ENCODE measurements at places on chromosomes 2 and 18.
A peak's percentile ranks its signal among the peaks of the same experiment; 100 is the strongest.

GRCh38 chr18:34738175-34738894 is 28.2 kb downstream of the DTNA start:
- no peak for DNase-seq

- peak; percentile 33 for DNase-seq
Measured at GRCh38 chr2:189412330-189412953, 28.8 kb upstream of the WDR75 start.

DNA sequence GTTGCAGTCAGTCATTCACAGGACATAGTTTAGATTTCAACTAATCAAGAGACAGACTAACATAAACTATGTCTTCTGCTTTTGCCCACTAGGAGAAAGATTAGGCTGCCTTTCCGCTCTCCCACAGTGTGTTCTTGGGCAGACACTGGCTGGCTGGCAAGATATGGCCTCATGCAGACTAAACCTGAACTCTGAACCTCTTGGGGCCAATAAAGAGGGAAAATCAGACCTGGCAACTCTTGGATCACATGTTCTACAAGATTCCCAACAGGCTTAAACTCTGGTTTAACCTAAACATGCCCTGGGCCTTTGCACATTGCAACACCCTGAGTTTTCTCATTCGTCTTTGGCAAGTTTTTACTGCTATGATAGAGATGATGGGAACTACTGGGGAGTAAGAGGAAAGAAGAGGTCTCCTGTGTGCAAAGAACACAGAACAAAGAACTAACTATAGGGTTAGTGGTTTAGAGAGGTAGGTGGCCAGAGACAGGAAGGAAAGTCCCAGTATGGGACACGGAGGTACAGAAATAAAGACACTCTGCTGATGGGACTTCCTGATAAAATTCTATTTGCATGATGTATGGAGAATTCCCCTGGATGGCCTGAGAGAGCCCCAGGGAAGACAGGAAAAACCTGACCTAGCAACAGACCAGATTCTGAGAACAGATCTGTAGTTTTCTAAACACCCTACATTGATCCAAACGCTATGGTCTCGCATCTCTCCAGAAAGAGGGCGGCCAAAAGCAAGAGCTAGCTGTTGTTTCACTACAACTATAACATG is 2.0 kb upstream of the ATRAID start:
- DNase-seq = no peak

- DNase-seq = peak; percentile 32
Measured at GRCh38 chr2:135744760-135745314, 3.2 kb downstream of the UBXN4 start.

GRCh38 chr2:170277951-170278350 is 100.0 kb downstream of the MYO3B start:
- no peak for DNase-seq

GRCh38 chr2:45264227-45265225 is 255.3 kb upstream of the SIX2 start:
- DNase-seq = no peak

GRCh38 chr2:62382122-62382521 is 123.9 kb downstream of the TMEM17 start:
- no peak for DNase-seq

GRCh38 chr2:170170281-170171040 is 7.5 kb upstream of the MYO3B start:
- no peak for DNase-seq

DNA sequence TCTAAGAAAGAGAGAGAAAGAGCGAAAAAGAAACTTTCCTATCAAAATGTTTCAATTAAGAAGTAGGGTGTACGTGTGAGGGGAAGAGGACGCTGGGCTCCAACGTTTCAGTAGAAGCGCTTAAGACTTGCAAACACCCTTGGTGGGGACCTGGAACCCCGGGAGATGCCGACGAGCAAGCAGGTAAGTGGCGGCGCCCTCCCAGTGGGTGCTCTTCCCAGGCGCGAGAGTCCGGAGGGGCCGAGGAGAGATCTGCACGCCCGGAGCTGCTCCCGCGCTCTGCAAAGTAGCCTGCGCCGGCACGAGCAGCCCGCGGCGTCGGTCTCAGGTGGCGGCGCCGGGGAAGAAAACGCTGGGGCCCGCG is 678 bp upstream of the OTX1 start:
- peak; percentile 24 for DNase-seq

DNA sequence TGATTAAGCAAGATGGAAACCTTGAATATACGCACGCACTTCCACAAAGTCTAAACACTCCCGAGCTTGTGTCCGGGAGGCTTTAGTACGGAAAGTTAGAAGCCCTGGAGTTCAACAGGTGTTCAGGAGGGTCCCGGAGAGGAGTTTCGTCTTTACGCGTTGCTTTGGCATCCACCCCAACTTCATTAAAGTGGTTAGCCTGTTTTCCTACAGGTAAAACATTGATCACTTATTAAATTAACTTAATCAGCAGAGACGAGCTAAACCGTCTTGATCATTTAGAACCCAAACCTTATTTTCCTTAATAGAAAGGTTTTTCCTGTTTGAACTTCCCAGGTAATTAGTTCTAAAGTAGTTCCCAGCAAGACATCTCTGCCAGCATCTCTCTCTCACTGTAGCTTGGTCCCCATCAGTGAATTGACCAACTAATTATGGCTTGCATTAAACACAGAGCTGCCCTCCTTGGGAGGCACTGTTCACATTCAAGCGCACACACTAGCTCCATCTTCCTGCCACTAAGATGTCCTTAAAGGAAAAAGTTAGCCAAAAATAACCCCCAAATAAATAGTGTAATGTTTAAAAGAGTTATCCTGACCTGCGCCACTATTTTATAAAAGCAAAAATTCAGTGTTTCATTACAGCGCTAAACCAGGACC is 1.4 kb downstream of the NPAS2 start:
- DNase-seq = no peak

DNA sequence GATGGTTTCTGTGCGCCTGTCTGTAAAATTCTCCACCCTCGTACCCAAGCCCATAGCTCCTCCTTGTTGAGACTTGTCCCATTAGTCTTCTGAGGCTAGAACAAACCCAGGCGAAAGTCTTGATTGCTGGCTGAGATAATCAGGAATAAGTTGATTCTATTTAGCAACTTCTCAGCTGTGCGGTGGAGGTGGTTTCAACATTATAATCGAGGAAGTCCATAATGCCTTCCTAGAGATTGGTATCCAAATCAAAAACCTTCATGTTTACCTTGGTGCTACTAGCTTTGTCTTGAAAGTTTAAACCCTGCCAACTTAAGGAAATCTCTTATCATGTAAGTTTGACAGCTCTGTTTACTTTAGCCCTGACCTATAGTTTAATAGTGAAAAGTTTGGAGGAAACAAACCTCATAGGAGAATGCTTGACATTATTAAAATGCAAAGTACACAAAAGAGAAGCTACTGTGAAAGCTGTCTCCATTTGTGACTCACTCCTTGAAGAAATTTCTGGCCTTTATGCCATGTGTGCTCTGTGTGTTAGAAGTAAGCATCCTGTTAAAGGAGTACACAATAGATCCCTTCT is 36.6 kb upstream of the DSC1 start:
- DNase-seq = peak; percentile 63

DNA sequence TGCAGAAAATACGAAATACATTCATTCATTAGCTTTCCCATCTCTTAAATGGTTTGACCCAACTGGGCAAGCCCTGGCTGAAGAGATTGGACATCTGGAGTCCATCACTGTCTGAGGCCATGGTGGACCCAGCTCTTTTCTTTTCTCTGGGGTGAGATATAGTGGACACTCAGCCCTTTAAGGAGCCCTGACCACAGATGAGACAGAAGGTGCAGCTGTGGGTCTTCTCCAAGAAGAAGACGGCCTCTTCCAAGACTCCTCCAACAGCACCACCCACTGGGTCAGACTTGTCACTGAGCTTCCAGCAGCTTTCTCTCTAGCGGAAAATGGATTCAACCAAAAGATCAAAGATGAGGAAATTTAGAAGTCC is 27.2 kb downstream of the TWIST2 start:
- no peak for DNase-seq

DNA sequence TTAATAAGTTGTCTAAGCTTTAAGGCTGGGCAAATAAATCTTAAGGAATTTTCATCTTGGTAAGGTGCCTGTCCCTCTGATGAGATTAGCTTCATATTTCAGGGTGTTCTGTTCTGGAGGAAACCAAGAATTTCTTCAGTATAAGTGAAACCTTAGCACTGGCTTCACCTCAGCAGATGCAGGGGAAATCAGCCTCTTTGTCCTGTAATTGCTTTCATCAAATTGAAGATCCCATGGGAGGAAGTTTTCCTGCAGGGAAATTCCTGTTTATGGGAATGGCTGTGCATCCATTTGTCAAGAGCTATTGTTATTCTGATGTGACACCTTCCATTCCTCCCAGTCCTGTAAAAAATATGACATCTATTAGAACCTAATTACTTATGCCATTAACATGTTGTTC is 174.5 kb downstream of the PTPRM start:
- no peak for DNase-seq

GRCh38 chr2:223894009-223894408 is 51.1 kb downstream of the WDFY1 start:
- DNase-seq = no peak

DNA sequence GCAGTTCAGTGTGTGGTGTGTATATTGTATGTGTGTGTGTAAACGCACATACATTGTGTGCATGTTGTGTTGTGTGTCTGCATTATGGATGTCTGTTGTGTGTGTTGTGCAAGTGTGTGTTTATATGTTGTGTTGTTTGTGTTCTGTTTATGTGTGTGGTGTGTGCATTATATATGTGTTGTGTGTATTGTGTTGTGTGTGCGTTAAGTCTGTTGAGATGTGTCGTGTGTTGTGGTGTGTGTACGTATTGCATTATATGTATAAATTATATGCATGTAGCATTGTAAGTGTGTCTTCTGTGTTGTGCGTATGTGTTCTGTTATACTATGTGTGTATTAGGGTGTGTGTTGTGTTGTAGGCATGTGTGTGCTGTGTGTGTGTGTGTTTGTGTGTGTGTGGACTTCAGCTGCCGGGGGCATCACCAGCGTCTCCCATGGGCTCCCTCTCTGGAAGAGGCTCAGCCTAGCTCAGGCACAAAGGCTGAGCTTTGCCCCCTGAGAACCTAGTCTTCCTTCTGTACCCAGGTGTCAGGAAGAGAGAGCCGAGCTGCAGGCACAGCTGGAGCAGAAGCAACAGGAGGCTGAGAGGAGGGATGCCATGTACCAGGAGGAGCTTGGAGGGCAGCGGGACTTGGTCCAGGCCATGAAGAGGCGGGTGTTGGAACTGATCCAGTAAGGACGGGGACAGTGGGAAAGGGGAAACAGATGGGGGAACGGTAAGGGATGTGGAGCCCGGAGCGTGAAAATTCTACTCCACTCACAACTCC is 13.7 kb downstream of the RUFY4 start:
- no peak for DNase-seq

DNA sequence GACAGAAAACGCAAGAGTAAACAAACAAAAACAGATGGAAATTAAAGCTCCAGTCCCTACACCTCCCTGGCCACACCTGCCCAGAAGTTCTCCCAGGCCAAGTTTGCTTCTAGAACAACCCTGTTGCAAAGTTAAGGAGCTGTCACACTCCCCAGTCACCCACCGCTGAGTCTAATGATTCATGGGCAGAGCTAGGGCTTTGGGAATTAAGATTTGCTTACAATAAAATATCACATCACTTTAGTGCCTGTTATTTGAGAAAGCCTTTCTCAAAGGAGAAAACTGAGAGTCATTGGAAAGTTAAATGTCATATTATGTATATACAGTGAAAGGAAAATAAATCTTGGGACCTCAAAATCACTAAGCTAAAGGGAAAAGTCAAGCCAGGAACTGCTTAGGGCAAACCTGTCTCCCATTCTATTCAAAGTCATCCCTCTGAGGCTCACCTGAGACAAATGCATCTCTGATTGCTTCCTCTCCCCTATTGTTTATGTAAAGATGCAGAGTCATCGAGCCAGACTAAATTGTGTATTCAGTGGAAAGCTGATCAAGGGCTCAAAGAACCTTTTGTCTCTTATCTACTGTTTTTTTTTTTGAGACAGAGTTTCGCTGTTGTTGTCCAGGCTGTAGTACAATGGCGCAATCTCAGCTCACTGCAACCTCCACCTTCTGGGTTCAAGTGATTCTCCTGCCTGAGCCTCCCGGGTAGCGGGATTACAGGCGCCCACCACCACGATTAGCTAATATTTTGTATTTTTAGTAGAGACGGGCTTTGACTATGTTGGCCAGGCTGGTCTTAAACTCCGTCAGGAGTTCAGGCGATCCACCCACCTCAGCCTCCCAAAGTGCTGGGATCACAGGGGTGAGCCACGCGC is 2.8 kb downstream of the CRYGB start:
- DNase-seq = no peak

DNA sequence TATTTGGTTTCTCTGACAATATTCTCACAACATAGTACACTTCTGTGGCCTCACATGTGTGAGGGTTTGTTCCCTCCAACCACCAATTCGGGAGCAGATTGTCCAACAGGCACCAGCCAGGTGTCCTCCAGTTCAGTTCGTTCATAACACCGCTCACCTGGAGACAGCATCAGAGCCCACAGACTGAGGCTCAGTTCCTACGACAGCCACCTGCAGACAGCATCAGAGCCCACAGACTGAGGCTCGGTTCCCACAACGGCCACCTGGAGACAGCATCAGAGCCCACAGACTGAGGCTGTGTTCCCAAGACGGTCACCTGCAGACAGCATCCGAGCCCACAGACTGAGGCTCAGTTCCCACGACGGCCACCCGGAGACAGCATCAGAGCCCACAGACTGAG is 58.2 kb upstream of the SNTG2 start:
- DNase-seq = no peak

GRCh38 chr2:120660771-120661459 is 74.8 kb upstream of the GLI2 start:
- no peak for DNase-seq

DNA sequence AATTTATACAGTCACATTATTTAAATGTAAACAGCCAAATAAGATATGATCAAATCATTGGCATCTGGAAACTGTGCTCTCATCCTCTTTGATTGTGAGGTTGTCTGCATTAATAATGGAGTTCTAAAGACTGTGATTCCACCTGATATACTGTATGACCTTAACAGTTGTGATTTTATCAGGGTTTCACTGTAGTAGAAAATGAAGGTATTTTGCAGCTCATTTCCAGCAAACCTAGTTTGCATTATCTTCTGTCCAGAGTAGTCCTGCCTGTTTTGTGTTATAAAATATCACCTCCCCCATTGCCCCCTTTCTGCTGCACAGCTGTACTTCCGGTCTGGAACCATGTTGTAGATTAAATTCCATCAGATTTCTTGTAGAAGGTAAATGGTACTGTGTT is 731.6 kb upstream of the FANCL start:
- DNase-seq = no peak

- no peak for DNase-seq
Measured at GRCh38 chr2:99573634-99574251, 83.9 kb upstream of the REV1 start.

- DNase-seq = no peak
Measured at GRCh38 chr2:191204433-191204832, 40.8 kb upstream of the MYO1B start.

- no peak for DNase-seq
Measured at GRCh38 chr18:23173912-23174311, 38.6 kb downstream of the CABLES1 start.

All from COLO829 (cell line).